Stimulated activated CD8-positive, alpha-beta memory T cell treated with anti-CD3 and anti-CD28 coated beads, Interleukin-15, amount 100 ng/mL, for 1 hour (primary cell): ENCODE measurements at places on chromosomes 12 and 14.

GRCh38 chr12:104505095-104505818 is 48.5 kb downstream of the CHST11 start:
- DNase-seq: no peak

- no peak for DNase-seq
Measured at GRCh38 chr12:67633708-67634107, 14.8 kb upstream of the DYRK2 start.

- DNase-seq: no peak
Measured at GRCh38 chr12:15206338-15206737, 14.9 kb downstream of the RERG start.

GRCh38 chr14:33917661-33918060 is 33.2 kb downstream of the EGLN3 start:
- no peak for DNase-seq

DNA sequence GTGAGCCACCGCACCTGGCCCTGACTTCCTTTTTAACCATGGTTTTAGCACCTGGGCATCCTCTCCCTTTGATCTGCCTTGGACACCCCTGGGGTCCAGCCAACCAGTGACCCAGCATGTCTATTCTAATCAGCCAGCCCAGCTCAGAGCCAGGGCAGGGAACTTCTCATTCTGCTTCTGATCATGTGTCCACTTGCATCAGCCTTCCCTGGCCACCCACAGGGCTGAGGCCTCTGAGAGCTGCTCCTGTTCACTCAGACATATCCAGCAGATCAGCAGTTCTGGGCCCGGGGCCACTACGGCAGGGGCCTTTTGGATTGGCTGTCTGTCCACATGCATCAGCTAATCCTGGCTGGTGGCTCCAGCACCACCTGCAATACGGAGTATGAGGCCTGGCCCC is 117.9 kb upstream of the MAP1LC3B2 start:
- no peak for DNase-seq

GRCh38 chr12:53345486-53346188 is 9.5 kb upstream of the SP7 start:
- DNase-seq: no peak

- peak; percentile 5 for DNase-seq
Measured at GRCh38 chr12:117367006-117367638, 5.7 kb upstream of the NOS1 start.

DNA sequence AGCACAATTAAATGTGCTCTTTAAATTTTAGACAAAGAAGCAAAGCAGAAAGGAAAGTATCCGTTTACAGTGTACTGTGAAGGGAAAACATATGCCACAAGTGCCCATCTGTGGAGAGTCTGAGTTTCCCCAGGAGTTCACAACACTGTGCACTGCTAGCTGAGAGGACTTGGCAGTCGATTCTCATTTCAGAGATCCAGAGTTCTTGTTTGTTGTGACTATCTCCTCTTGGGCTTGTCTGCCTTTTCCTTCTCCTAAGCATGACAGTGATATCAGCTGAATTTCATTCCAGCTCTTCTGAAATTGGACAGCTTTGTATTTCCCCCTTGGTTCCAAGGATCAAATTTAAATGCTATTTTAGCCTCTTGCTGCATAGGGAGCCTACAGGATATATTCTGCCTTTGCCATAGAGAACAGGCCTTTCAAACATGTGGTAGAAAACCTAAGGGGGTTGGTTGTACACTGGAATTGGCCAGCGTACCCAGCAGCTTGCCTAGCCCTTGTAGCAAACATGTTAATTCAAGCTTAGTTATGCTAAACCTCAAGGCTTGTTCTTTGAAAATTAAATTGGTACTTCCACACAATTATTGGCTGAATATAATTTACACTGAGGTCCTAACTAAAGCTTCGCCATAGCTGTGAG is 259.2 kb upstream of the NOVA1 start:
- no peak for DNase-seq

DNA sequence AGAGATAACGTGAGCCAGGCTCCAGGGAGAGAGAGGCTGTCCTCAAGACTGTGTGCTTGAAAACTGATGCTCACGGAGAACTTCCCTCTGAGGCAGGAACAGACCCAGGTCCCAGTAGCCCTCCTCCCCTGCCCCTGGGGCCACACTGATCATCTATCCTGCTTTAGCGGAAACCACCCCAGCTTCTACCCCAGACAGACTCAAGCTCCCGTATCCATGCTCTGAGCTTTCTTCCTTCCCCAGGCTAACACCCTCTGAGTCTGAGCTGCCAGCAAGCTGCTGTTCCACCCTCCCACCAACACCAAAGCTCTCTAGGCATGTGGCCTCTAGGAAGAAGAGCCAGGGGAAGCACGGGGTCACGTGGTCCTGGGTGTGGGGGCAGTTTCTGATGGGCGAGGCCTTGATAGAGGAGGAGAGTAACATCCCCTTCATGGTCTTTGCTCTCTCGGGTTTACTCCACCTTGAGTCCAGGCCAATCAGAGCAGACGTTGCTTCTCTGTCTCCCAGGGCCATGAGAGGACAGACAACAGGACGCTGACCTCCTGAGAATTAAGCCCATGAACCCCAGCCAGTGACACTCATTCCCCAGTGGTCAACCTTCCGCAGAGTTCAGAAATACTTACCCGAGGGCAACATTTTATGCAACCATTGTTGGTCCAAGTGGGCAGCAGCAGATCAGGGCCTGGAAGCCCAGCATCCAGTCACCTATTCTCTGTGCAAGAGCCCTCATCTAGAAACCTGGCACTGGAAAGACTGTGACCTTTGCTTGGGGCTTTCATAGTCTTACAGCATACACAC is 1.4 kb downstream of the PCK2 start:
- DNase-seq: no peak

DNA sequence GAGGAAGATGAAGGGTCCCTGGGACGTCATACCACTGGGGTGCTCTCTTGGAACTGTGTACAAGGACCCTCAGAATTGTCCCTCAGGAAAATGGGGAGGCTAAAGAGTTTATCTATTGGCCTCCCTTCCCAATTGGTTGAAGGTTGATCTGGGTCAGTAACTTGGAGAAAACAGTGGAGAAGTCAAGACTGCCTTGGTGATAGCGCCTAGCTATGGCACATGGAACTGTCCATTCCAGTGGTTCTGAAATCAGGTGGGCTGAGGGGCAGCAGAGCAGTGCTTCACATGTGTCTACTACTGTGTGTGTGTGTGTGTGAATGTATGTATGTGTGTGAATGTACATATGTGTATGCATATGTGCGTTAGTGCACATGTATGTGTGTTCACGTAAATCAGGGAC is 316.1 kb downstream of the AACS start:
- DNase-seq: no peak

DNA sequence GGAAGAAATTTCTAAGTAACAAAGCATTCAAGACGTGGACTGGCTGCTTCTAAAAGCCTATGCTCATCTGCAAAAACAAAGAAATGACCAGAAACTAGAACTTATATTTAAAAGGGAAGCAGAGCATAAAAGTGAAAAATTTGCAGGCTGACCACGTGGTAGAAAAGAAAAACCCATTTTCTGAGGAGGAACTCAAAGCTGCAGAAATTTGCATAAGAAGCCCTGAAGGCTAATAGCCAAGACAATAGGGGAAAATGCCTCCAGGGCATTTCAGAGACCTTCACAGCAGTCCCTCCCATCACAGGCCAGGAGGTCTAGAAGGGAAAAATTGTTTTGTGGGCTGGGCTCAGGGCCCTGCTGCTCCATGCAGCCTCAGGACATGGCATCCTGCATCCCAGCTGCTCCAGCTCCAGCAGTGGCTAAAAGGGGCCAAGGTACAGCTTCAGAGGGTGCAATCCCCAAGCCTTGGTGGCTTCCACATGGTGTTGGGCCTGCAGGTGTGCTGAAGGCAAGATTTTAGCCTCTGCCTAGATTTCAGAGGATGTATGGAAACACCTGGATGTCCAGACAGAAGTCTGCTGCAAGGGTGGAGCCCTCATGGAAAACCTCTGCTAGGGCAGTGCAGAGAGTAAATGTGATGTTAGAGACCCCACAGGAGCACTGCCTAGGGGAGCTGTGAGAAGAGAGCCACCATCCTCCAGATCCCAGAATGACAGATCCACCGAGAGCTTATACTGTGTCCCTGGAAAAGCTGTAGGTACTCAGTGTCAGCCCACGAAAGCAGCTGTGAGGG is 55.5 kb downstream of the CHGA start:
- DNase-seq: no peak

- no peak for DNase-seq
Measured at GRCh38 chr12:109541413-109541726, 31.9 kb downstream of the MMAB start.

GRCh38 chr14:23137192-23137812 is 18.2 kb upstream of the CEBPE start:
- no peak for DNase-seq

- DNase-seq: no peak
Measured at GRCh38 chr12:90331262-90331661, 622.6 kb upstream of the ATP2B1 start.

DNA sequence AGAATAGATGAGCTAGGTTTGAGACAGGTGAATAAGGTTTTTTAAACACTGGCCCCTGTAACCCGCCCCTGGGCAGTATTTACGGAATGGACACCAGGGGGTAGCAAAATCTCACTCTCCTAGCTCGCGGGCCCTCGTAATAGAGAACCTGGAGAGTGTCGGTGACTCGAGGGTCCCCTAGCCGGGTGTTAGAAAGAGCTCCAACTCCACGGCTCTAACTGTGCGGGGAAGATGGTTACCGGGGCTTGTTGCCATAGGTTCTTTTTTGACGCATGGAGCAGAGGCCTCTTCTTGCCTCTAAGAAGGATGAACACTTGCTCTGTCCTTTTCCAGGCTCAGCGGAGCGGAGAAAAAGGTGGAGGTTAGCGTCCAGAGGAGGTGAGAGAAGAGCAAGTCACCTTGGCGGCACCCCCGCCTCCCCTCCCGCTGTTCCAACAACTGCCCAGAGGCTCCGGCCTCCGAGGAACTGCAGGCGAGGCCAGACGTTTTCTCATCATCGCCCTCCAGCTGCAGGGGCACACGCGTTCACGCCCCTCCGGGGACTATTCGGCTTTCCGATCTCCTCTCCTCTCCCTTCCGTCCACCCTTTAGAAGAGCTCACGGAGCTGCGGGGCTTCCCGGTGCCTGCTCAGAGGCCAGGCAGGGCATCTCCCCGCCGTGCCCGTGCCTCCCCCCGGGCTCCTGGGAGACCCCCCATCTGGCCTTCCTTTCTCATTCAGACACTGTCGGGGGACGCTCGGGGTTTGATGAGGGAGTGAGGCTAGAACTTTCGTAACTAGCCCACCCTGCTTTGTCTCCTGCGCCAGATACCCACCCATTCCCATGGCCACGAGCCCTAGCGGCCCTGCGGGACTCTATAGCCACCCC is 1.4 kb upstream of the ARHGEF40 start:
- DNase-seq: no peak

DNA sequence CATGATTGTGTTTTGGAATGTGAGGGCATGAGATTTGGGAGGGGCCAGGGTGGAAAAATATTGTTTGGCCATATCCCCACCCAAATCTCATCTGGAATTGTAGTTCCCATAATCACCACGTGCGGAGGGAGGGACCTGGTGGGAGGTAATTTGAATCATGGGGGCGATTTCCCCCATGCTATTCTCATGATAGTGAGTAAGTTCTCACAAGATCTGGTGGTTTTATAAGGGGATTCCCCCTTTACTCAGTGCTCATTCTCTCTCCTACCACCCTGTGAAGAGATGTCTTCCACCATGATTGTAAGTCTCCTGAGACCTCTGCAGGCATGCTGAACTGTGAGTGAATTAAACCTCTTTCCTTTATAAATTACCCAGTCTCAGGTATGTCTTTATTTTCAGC is 15.7 kb downstream of the OR10P1 start:
- no peak for DNase-seq

DNA sequence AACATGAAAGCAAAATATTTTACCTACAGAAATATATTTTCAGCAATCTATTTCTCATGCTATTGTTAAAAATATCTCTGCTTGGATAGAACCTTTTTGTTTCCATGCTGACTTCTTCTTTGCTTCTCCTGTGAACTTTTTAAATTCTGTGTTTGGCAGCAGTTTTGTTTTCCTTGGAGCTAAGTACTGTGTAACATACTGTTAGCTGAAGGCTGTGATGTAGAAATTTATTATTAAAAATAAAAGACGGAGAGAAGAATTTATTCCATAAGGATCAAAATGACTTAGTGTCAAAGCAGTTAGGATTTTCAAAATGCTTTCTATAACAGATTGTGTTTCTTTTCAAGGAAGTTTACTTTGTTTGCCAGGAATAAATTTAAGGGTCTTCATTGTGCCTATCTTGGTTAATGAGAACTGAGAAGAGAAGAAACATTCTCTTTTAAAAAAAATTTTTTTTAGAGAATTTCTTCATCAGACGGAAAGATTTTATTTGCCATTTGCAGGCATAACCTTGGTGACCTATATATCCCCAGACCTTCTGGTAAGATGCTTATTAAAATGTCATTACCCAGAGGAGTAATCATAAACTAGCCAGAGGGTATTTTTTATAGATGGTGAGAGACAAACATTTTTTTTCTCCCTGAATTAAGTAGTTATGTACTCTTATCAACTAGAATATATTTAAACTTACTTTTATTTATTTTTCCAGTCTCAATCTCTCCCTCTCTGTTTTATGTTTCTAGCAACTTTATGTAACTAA is 147.1 kb upstream of the SLCO1C1 start:
- no peak for DNase-seq

DNA sequence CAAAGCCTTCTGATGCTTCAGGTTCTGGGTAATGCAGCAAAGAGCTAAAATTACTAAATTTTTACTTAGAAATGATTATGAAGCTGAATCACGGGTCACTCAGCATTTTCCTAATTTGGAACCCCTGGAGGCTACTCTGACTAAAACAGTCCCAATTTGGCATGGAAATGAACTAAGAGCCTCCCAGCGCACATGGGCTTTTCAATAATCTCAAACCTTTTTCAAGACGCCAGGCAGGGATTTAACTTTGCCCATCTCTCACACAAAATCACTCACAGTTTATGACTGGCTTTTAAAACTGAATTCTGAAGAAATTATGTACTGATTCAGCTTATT is 68.3 kb downstream of the LLPH start:
- DNase-seq: no peak

DNA sequence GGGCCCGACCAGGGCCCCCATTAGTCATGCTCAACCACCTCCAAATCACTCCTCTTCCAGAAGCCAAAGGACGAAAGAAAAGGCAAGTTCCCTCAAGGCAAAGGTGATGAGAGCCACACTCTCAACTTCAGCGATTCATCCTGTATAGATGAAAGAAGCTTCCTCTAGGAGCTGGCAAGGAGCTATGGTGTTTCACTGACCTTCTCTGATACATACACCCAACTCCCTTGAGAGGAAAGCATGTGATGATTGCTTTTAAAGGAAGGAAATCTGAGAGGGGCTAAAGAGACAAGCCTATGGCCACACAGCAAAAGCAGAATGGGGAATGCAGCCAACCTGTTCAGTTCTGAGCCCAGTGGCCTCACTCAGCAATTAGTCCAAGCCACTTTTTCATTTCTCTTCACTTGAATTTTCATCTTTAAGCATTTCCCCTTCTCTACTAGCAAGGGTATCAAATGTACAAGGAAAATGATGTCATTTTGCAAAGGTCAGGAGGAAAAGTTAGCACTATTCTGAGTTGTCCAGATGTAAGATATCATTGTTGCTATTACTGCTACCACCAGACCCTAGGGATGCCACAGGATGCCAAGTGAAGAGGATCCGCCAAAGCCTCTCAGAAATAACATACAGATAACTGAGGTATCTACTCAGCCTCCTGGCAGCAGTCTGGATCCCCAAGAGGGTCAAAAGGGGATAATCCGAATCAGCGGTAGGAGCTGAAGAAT is 82.5 kb downstream of the MAP3K9 start:
- no peak for DNase-seq
